Neural cell (in vitro differentiated cells): ENCODE measurements at places on chromosomes 2 and 18. TPM values are rescaled to one million over a fixed set of nuclear protein-coding genes. Genes with fewer than 3 reads are reported as not detected.

ZNF804A gene
- polyA plus RNA-seq, result 2.7 and 2.9 TPM in 2 replicates

UGT1A4 gene
- polyA plus RNA-seq, result not detected in 2 replicates

TEX44 gene
- not detected in 2 replicates for polyA plus RNA-seq

DPP10 gene
- 13.9 and 15.1 TPM in 2 replicates for polyA plus RNA-seq

GLI2 gene
- polyA plus RNA-seq, result 0.14 and 0.48 TPM in 2 replicates

SPTBN1 gene
- 92.1 and 99.4 TPM in 2 replicates for polyA plus RNA-seq
